ENCODE measurements at places on chromosomes 11 and 22.

DNA sequence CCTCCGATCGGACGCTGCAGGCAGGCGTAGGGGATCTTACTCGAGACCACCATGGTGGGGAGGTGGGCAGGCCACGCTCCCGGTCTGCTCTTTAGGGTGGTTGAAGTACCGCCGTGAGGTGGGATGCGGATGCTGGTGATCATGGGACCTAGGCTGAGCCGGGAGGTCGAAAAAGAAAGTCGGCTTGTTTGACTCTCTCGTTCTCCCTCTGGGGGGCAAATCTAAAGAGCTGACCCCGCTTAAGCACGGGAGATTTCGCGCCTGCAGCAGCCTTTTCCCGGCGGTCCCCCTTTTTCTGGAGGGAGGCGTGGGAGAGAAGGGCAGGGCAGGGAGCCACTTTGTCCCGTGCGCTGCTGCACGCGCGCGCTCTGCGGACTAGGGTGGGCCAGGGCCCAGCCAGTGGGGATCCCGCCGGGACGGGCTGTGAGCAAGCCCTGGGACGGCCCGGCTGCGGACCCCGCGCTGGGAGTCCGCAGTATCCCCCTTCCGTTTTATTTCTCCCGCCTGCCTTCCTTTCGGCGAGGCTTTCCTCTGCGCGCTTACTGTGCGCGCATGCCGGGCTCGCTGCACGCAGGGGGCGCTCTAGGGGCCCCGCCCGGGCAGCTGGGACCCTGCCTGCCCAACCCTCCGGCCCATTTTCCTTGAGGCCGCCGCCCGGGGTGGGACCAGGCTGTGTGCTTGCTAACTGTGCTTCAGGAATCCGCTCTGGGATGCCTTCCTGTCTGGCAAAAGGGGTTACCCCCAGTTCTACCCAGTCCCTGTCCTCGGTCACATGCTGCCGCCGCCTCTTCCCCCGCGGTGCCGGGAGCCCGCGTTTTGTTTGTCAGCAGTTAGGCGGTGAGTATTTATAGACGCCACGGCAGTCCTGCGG lies 81.0 kb downstream of the PRR5L start:
- DNase-seq, result peak; percentile 34

GRCh38 chr11:41461057-41461681 lies 1.7 kb upstream of the LRRC4C start:
- DNase-seq, result peak; percentile 36

- peak; percentile 64 for DNase-seq
These were observed at the start of gene NPTXR for GRCh38 chr22:38843657-38844314. TSS of gene NPTXR (minus strand) at chr22:38844028.

DNA sequence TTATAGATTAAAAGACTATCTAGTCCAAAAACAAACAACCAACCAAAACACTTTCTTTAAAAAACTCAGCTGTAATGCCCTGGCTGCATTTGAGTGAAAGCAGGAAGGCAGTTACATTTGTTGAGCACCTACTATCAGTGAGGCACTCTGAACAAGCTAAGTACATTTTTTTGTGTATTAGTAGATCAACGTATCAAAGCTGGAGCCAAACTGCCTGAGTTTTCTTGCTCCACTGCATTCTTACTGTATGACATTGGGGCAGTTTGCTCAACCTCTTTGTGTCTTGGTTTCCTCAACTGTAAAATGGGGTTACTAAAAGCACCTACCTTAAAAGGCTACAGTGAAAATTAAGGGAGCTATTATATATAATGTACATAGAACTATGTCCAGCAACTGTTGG lies 22.0 kb downstream of the COA4 start:
- DNase-seq, result no peak

- DNase-seq, result no peak
These were observed 77.3 kb downstream of the YAP1 start for GRCh38 chr11:102187416-102188151.

DNA sequence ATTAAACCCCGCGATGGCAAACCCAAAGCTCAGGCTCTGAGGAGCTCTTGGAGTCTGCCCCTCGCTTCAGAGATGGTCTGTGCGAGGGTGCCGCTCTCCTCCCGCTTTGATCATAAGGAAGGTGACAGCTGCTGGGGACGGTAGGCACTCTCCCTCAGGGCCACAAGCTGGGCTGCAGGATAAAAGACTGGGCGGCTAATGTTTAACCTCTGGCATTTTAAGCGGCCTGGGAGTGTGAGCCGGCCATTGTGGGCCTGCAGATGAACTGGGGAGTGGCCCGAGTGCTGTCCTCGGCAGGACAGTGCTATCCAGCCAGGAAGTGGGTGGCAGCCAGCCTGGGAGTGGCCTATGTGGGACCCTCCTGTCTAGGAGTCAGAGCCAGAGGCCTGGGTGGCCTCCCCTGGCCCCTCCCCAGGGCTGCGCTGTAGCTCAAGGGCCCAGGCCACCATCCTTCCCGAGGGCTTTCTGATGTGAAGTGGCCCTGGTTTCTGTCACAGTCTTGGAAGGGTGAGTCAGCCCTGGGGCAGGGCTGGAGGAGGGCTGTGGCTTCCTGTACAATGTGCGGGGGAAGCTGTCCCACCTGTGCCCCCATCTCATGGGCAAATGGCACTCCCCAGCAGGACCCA lies 58.7 kb upstream of the PRODH start:
- DNase-seq, result peak; percentile 1

DNA sequence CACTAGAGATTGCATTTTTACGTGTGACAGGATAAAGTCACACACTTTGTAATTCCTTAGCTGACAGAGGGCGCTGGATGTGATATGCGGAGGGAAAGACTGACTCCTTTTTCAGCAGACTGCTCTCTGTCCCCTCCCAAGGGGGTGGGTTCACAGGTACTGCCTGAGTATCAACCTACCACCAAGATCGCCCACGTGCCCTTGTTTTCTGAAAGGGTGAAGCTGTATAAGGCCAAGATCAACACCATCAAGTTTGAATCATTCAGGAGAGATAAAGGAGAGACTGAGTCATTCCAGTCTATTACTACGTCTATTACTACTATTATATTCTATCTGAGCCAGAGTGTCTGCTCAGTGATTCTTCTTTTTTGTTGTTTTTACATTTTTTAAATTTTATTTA lies 30.7 kb downstream of the BUD13 start:
- DNase-seq, result no peak

Measured in NCI-H146 (cell line).